ENCODE measurements at places on chromosomes 7 and 10.

GRCh38 chr10:28281726-28282315 lies 21.0 kb downstream of the MPP7 start:
- DNase-seq: no peak

DNA sequence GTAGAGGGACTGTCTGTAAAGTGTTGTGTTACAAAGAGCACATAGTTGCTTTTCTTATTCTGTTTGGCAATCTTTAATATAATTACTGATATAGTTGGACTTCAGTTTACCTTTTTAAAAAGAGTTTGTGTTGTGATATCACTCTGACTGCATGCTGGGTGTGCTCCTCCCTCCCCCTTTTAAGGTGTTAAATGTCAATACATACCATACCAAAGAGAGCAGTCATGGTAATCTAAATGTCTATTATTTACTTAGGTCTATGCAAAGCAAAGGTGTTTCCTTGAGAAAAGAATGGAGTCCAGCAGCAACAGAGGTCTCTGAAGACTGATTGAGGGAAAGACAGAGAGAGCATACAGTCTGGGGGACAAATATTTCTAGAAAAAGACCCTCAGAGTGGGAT lies 275.1 kb upstream of the NRP1 start:
- DNase-seq: no peak

GRCh38 chr7:52450816-52451215 lies 584.6 kb upstream of the POM121L12 start:
- no peak for DNase-seq

DNA sequence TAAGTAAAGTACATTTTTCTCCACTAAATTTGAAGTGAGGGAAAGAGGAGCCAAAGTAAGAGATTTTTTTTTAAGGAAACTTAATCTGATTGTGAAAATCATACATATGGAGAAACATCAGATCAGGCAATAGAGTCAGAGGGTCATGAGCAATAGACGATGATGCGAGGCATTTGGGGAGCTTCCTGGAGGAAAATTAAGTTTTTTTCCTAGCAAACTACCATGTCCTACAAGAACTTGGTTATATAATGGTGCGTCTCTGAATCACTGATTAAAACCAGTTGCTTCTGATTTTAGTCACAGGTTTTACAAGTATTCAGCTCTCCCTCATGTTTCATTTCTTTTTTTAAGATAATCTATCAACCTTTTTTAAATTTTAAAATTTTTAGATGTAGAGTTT lies 52.1 kb upstream of the MTURN start:
- DNase-seq: no peak

DNA sequence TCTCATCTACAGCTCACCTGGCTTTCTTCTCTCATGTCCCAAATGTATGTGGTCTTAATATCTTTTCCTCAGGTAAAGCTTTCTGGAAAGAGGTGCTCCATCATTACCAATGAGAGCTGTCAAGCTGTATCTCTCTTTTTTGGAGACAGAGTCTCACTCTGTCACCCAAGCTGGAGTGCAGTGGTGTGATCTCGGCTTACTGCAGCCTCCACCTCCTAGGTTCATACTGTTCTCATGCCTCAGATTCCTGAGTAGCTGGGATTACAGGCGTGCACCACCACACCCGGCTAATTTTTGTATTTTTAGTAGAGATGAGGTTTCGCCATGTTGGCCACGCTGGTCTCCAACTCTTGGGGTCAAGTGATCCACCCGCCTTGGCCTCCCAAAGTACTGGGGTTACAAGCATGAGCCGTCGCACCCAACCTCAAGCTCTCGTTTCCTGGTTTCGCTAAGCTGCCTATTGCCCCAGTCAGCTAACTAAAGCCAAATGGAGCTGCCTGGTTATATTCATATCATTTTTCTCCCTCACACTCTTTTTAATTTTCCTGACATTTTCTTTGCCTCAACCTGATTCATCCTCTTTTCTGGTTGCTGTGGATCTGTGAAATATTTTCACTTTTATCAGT lies 60.5 kb downstream of the SUFU start:
- no peak for DNase-seq

DNA sequence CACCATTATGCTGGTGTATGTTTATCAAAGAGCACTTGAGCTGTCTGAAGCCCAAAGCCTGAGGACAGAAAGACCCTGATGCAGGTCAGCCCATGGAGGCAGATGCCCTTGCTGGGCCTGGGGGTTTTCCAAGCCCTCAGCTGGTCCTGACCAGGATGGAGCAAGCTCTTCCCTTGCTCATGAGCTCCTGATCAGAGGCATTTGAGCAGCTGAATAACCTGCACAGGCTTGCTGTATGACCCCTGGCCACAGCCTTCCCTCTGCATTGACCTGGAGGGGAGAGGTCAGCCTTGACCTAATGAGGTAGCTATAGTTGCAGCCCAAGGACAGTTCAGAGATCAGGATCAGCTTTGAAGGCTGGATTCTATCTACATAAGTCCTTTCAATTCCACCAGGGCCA lies 13.0 kb downstream of the AQP1 start:
- no peak for DNase-seq

DNA sequence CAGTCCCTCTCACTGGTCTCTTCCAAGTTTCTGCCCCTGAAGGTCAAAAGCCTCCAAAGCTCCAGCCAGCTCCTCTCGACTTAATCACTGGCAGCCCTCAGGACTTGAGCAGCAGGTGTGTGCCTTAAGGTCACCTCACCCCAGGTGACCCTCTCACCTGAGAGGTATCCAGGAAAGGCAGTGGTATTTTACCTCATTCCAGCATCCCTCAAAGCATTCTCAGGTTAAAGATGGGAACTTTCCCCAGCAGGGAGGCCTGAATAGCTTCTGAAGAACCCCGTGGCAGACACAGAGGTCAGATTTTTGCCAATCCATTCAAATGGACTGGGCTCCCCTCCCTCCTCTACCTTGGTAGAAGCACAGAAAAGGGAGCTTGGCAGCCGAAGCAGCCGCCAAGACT lies 148.2 kb downstream of the GFRA1 start:
- DNase-seq: no peak

DNA sequence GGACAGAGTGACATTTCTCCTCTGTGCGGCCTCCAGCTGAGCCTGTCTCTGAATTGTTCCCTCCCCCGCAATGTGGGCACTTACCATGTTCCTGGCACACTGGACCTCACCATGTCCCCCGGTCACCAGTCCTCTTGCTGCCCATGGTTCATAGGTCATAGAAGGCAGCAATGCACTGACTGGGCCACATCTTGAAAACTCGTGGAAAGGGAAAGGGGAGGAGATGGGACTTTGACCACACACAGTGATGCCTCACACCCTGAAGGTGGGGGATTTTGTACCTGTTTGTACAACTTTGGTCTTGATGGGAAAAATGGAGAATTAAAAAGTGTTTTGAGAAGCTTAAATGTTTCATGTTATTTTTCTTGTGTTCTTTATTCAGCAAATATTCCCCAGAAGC lies 61.7 kb upstream of the LRGUK start:
- no peak for DNase-seq

DNA sequence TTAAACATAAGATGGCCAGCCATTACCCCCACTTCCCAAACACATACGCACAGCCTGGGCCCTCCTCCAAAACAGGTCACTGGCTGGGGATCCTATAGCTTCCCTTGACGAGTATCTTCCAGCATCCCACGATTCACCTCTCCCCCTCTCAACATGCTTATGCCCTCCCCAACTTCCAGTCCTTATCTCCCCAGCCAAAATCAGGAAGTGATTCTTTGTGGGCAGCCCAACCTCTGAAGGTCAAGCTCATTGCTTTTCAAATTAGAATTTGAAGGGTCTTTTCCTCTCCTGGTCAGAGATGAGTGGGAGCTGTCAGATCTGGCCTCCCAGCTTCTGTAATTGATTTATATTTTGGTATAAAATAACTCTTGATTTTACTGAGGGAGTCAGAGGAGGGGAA lies 133.6 kb downstream of the ATXN7L1 start:
- DNase-seq: no peak

DNA sequence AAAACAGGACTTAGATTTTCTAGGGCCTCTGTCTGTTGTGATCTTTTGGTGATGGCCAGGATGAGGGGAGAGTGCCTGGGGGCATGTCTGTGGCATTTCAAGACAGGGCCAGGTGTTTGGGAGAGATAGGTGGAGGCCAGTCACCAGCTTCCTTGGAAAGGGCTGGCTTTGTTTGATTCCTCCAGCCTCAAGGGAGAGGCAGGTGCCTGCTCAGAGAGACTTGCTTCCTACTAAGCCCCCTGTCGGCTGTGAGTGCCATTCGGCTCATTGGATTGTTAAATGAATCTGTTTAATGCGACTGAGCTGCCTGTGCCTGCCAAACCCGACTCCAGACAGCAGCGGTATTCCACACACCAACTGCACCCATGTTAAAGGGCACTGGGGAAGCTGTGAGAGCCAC lies 304.1 kb upstream of the COBL start:
- no peak for DNase-seq

- no peak for DNase-seq
Observed at GRCh38 chr7:149753375-149754233, 19.8 kb downstream of the ZNF467 start.

DNA sequence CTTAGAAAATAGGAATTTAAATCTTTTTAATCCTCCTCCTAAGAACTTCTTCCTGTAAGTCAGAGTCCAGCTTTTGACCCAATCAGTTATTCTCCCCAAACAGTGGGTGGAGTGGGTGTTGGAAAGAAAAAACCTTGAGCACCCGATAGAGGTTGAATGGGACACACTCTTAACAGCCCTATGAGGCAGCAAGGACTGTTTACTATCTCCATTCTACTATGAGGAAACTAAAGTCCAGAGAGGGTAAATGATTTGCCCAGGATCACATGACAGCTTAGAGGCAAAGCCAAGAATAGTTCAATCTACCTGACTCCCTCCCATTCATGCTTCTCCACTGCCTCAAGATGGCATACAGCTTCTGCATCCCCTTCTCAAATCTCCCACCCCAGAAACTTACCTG lies 57.6 kb upstream of the SLC35B4 start:
- no peak for DNase-seq

DNA sequence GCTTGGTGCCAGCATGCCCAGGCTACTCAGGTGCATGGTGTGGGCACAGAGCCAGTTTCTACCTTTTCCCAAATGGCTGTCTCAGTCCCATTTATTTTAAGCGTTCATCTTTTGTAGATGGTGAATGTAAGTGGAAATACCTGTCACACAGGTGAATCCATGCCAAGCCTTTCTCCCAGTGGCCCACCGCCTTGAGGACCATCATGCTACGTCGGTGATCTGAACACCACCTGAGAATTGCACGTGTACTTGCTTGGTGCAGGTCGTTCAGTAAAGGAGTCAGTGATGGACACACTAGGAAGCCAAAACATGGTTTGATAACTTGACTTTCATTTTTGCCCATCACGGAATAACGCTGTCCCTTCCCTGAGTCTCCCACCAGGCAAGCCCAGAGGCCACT lies 666.7 kb upstream of the FOXK1 start:
- no peak for DNase-seq

GRCh38 chr10:52004342-52004949 lies 305.1 kb upstream of the CSTF2T start:
- no peak for DNase-seq

DNA sequence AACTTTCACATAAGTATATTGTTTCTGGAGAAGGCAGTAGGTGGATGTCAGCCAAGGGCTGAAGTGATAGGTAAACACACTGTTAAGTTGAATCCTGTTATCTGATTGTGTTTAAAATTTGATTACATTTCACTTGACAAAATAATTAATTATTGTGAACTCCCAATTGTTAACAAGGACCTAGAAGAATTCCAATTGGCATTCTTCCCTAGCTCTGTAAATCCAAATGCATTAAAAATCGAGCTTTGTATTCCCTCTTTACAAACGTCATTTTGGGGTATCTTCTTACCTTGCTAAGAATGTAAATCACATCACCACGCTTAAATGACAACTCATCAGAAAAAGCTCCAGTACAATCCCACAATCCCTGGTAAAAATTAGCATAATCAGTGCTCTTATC lies 179.9 kb downstream of the SKAP2 start:
- DNase-seq: no peak

- no peak for DNase-seq
Observed at GRCh38 chr7:152602962-152603361, 73.0 kb downstream of the XRCC2 start.

DNA sequence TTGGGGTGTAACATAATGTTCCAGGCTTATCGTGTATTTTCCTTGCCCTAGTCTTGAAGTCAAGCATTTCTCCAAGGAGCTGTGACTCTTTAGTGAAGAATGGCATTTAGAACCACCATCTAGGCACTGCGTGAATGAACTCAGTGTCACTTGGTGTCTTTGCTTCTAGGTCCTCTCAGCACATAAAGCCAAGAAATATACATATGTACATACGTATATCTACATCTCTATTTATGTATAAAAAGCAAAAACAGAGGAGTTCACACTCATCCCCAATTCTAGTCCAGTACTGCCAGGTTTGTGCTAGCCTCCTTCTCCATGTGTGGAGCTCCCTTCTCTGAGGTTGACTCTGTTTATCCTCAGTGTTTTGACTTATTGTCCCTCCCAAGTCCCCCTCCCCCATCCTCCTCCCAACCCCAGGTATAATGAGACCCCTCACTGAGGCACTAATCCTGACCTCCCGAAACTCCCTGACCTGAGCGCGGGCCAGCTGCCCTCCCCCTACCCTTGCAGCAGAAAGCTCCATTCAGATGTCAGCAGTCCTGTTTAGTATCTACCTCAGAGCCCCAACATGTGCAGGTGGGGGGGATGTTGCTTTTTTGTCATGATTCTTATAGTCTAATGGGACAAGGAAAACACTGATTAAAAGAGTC lies 61.5 kb downstream of the GDI2 start:
- DNase-seq: no peak

DNA sequence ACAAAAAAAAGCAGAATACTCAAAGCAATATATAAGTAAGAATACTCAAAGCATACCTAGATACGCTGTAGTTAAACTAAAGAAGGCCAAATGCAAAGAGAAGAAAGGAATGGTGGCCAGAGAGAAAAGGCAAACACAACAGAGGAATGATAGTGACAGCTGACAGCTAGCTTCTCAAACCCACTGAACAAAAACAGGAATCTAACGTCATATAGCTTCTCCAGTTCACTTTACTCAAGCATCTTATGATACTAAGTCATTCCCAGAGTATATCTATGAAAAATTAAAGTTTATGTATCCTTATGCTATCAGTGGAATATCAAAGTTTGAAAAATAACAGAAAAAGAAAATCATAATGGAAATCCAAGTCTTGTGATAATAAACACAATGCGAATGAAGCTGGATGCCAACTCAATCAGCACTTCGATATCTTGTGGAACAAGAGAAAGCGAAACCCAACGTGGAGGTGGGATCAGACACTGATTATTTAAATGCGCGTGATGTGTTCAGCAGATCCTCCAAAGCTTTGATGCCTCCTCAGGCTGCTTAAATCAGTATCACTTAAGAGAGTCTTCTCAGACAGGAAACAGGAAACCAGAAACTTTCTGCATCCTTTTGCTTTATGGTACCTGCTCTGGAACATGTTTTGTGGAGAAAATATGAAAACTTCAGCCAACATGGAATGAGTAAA lies 102.8 kb downstream of the PIP4K2A start:
- DNase-seq: no peak

DNA sequence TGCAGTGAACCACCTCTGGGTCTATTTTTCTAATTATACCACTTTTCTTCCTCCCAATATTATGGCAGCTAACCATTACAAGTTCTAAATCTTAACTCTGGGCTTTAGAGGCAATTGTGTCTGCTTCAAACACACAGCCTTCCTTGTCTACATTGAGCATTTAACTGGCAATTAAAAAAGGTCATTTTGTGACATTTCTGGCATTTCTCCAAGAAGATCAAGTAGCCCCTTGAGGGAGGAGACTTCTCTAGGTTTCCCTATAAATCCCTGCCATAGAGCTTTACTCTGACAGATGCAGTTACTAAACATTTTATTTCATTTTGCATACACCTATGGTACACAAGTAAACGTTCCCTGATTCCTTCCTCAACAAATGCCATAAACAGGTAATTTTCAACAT lies 33.4 kb upstream of the FAM133B start:
- DNase-seq: no peak

Data from SK-N-MC (cell line).